SJSA1 (cell line): ENCODE measurements at places on chromosomes 3 and 15. TPM values are rescaled to one million over a fixed set of nuclear protein-coding genes. Genes with fewer than 3 reads are reported as not detected.

The KBTBD13 gene
- not detected in 2 replicates for total RNA-seq

The C3orf52 gene
- total RNA-seq: 20.6 and 27.6 TPM in 2 replicates

GRCh38 chr15:78830514-78831228, 19.4 kb upstream of the ADAMTS7 start:
- no peak for DNase-seq
- no peaks in the 10 kb centered on the region for H3K4me1 ChIP-seq
- no peak overlapping the region for H3K27ac ChIP-seq
- no peaks in the 10 kb centered on the region for H3K27me3 ChIP-seq
- no peaks in the 10 kb centered on the region for H3K36me3 ChIP-seq

DNA sequence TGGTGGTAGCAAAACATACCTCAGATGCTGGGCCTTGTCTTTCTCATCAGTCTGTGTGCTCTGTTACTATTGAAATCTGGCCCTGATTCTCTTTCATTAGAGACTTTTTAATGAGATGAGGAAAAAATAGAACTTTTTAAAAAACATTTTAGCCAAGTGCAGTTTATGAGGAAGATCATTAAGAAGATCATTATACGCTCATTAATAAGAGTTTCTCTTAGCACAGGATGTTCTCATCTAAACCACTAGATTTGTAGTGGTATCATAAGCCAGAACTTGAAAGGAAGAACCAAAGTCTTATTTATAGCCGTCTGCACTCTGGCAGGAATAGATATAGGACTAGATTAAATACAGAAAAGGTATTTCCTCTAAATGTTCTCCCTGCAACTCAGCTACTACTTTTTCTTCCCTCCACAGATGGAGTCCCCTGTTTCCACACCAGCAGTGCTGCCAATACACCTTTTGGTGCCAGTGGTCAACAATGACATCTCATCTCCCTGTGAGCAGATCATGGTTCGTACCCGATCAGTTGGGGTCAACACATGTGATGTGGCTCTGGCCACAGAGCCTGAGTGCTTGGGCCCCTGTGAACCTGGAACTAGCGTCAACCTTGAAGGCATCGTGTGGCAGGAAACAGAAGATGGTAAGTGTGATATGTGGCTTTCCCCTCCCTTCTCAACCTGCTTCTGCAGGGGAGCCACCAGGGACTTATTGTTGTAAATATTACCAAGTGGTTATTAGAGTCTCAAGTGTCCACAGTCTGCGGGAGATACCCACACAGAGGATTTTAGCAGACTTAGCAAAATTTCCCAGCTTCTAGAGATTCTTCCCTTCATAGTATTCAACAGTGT, 152.8 kb downstream of the RBPMS2 start:
- DNase-seq: no peak
- H3K4me1 ChIP-seq: no peaks in the 10 kb centered on the region
- peaks cover 14% of the 10 kb centered on the region; the same call in 1 of the 2 replicates for H3K36me3 ChIP-seq
- no peaks in the 10 kb centered on the region for H3K27me3 ChIP-seq
- no peak overlapping the region for H3K4me3 ChIP-seq
- H3K27ac ChIP-seq: no peak overlapping the region

GRCh38 chr3:24503616-24504113, 9.0 kb upstream of the THRB start:
- no peak for DNase-seq
- H3K36me3 ChIP-seq: no peaks in the 10 kb centered on the region
- H3K27ac ChIP-seq: no peak overlapping the region
- no peaks in the 10 kb centered on the region for H3K4me1 ChIP-seq
- H3K27me3 ChIP-seq: no peaks in the 10 kb centered on the region

DNA sequence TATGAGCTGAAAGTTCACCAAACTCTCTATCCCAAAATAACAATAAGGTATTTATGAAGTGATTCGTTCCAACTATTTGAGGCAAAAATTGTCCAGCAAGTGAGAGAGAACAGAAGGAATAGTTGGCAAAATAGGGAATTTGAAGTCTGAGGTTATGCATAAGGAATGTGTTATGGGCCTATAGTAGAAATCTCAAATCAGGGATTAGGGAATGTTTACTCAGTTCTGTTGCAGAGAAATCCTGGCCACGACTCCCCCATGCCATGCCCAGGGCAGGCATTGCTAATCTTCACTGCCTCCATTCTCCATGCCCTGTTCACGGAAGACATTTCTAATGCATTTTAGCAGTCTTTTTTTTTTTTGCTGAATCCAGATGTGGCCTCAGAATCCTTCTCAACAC, 58.6 kb downstream of the FLNB start:
- H3K4me1 ChIP-seq: peaks cover 75% of the 10 kb centered on the region
- H3K27ac ChIP-seq: peak overlapping the region; percentile 47
- H3K36me3 ChIP-seq: peaks cover 23% of the 10 kb centered on the region
- H3K27me3 ChIP-seq: no peaks in the 10 kb centered on the region
- no peak overlapping the region for H3K4me3 ChIP-seq

DNA sequence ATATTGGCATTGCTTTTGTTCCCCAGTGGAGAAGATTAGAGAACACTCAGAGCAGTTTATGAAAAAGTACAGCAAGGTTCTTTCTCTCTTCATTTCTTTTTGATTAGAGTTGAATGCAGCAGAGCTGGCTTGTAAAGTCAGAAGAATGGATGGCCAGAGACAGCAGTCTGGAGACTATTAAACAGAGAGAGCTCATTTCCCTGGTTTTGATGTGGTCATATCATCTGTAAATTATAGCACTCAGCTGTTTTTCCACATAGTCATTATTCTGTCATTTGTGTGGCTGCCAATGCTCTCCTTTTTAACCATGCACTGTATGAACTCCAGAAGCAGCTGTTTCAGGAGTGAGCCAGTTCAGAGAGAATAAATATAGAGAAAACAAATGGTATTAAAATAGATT, 177.4 kb upstream of the CRBN start:
- H3K27ac ChIP-seq: no peak overlapping the region

- no peak for DNase-seq
- H3K27me3 ChIP-seq: no peaks in the 10 kb centered on the region
- no peaks in the 10 kb centered on the region for H3K36me3 ChIP-seq
- no peak overlapping the region for H3K4me3 ChIP-seq
These were observed 39.7 kb upstream of the ZNF280D start for GRCh38 chr15:56772868-56773639.

DNA sequence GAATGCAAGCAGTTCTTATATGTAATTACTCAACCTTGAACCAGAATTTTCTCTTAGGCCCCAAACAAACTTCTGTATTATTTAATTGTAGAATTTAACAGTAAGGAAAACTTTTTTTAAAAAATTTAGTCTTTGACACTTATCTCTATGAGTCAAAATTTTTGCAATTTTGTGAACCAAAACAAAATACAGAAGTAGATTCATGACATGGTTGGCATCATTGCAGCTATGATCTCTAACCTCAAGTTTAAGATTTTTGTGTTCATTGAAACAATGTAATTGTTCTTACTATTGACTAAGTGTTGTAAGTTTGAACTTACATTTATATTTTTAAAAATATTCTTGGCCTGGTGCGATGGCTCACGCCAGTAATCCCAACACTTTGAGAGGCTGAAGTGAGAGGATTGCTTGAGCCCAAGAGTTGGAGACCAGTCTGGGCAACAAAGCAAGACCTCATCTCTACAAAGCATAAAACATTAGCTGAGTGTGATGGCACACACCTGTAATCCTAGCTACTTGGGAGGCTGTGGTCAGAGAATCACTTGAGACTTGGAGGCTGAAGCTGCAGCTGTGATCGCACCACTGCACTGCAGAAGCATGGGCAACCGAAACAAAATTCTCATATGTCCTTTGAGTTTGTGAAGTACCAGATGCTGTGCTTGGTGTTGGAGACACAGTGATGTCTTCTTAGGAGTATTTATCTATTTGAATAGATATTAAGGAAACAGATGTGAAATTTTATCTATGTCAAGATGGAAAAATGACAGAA, 39.7 kb downstream of the STT3B start:
- no peaks in the 10 kb centered on the region for H3K4me1 ChIP-seq
- H3K4me3 ChIP-seq: no peak overlapping the region
- H3K27ac ChIP-seq: no peak overlapping the region
- no peaks in the 10 kb centered on the region for H3K36me3 ChIP-seq
- no peaks in the 10 kb centered on the region for H3K27me3 ChIP-seq

- no peak overlapping the region for H3K27ac ChIP-seq
- no peak for DNase-seq
These were observed 167.5 kb downstream of the PGPEP1L start for GRCh38 chr15:98840053-98840452.

DNA sequence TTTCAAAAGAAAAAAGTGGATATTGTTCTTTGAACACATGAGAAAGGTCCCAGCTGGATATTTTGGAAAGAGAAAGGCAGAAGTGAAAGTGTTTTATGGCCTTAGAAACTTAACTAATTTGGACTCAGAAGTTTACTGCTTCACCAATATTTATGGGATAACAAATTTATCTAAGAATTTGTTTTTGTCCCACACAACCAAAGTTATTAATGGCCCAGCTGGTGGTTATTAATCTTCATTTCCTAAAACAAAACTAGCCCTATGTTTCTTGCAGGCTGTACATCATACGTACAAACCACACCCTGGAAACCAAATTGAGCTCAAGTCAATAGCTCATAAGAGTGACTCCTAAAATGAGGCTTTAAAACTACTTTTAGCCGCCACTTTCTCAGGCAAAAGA, 372.9 kb upstream of the LMCD1 start:
- H3K4me1 ChIP-seq: no peaks in the 10 kb centered on the region
- H3K4me3 ChIP-seq: no peak overlapping the region
- no peaks in the 10 kb centered on the region for H3K27me3 ChIP-seq
- no peak for DNase-seq
- no peaks in the 10 kb centered on the region for H3K36me3 ChIP-seq

DNA sequence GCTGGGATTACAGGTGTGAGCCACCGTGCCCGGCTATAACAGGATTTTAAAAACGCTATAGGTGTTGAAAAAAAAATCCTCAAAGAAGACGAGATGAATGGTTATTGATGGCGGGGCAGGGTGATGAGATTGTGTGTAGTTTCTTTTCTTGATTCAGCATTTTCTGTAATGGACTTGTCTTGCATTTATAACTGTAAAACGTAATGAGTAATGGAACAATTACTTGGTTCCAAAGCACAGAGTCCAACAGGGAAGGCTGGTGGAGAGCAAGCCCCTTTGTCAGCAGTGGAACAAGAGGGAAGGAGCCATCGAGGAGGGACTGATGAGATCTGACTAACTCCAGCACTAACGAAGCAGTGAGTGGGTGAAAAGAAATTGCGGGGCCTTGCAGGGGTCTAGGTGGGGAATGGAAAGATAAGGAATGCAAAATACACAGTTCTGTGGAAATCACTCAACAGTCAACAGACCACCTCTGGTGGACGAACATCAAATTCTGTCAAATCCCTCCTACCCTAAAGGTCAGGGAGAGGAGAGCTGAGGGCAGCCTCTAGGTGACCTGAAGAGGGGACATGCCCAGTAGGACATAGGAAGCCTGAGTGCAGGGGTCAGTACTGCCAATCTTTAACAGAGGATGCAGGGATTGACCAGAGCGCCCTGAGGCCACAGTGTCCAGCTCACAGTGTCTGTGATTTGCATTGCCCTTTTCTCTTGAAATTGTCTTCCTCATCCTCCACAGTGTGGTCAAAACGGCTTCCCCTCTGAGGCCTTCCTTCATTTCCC, 23.1 kb upstream of the CDCP1 start:
- no peak overlapping the region for H3K27ac ChIP-seq
- H3K27me3 ChIP-seq: no peaks in the 10 kb centered on the region
- H3K4me1 ChIP-seq: peaks cover 46% of the 10 kb centered on the region
- DNase-seq: no peak

GRCh38 chr3:148246291-148246923, 451.3 kb upstream of the AGTR1 start:
- H3K4me3 ChIP-seq: no peak overlapping the region
- no peak overlapping the region for H3K27ac ChIP-seq
- H3K36me3 ChIP-seq: no peaks in the 10 kb centered on the region
- no peak for DNase-seq

- no peaks in the 10 kb centered on the region for H3K36me3 ChIP-seq
- no peak within 1 kb of the TSS for H3K4me3 ChIP-seq
- no peak within 1 kb of the TSS for H3K27ac ChIP-seq
- no peak for DNase-seq
- no peaks in the 10 kb centered on the region for H3K4me1 ChIP-seq
These were observed at the start of gene BCHE for GRCh38 chr3:165837058-165837525. BCHE (minus strand) TSS chr3:165837423; CDS start chr3:165831033, 6,390 bp downstream.

DNA sequence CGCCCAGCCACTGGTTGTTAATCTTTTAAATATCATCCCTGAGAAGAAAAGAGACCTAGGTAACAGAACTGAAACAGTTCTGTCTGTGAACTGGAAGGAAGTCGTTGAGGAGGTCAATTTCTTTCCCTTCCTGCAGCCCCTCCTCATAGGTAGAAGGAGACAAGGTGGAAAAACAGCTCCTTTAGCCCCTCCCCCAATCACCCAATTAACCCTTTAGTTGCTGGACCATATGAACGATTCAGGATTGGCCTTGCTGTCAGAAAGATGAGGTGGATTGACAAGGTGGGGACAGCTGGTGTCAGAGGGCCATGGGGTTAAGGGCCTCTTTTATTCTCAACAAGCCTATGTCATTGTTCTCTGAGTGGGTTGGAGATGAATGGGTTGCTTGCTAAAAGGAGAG, 36.0 kb upstream of the ZNF445 start:
- no peak overlapping the region for H3K4me3 ChIP-seq
- H3K36me3 ChIP-seq: no peaks in the 10 kb centered on the region; the same call in 1 of the 2 replicates
- H3K4me1 ChIP-seq: peaks cover 8% of the 10 kb centered on the region
- no peak overlapping the region for H3K27ac ChIP-seq

DNA sequence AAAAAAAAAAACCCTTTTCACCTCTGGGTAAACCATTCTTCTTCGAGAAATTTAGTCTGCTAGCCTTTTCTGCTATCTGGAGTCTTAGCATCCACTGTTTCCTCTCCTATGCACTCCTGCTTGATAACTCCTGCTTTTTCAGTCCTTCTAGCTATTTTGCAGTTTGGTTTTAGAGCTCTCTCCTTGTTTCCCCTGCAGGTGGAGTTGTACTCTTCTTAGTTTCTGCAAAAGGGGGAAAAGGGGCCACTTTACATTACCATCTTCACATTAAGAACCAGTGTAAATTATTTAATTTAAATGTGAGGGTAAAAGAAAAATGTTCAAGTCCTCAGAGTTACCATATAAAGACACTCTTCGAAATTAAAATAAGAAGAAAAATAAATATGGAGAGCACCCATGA, 23.6 kb upstream of the MYLK start:
- no peak overlapping the region for H3K4me3 ChIP-seq
- no peaks in the 10 kb centered on the region for H3K27me3 ChIP-seq
- peaks cover 6% of the 10 kb centered on the region; the same call in 1 of the 2 replicates for H3K4me1 ChIP-seq
- peaks cover 3% of the 10 kb centered on the region; the same call in 1 of the 2 replicates for H3K36me3 ChIP-seq
- H3K27ac ChIP-seq: no peak overlapping the region

- no peaks in the 10 kb centered on the region for H3K36me3 ChIP-seq
- no peaks in the 10 kb centered on the region for H3K27me3 ChIP-seq
- no peaks in the 10 kb centered on the region for H3K4me1 ChIP-seq
- no peak for DNase-seq
These were observed 523.2 kb upstream of the ZNF717 start for GRCh38 chr3:76308541-76308940.

GRCh38 chr15:91885714-91886270, 32.3 kb downstream of the SLCO3A1 start:
- no peaks in the 10 kb centered on the region for H3K36me3 ChIP-seq
- H3K27ac ChIP-seq: no peak overlapping the region
- no peaks in the 10 kb centered on the region for H3K27me3 ChIP-seq

- H3K27me3 ChIP-seq: no peaks in the 10 kb centered on the region
- H3K27ac ChIP-seq: no peak overlapping the region
- DNase-seq: no peak
- H3K4me3 ChIP-seq: no peak overlapping the region
- H3K4me1 ChIP-seq: peaks cover 20% of the 10 kb centered on the region
- H3K36me3 ChIP-seq: peaks cover 42% of the 10 kb centered on the region
These were observed 17.2 kb upstream of the ABHD10 start for GRCh38 chr3:111961461-111962164.

- H3K4me1 ChIP-seq: peaks cover 33% of the 10 kb centered on the region
- no peak overlapping the region for H3K27ac ChIP-seq
- no peaks in the 10 kb centered on the region for H3K36me3 ChIP-seq
- DNase-seq: no peak
These were observed 105.8 kb upstream of the C15orf61 start for GRCh38 chr15:67415181-67415580.
